ENCODE measurements at places on chromosomes 7 and 10.

DNA sequence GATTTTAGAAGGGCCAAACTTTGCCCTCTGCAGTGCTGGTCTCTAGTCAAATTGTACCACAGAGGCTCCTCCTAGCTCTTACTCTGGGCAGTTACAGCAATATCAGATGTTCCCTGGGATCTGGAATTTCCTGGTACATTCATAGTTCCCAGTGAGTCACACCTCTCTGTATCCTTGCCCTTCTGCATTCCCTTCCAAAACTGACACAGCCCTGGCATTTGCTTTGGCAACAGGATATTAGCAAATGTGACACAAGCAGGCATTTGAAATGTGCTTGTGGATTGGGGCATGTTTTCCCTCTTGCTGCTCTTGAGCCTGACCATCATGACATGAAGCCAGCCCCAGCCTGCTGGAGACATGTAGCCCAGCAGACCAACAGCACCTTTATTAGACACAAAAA is 284.7 kb upstream of the AKR1E2 start:
- peak; percentile 96 for DNase-seq

- DNase-seq = no peak
Measured at GRCh38 chr10:123096452-123096851, 39.3 kb upstream of the HMX3 start.

- DNase-seq = no peak
Measured at GRCh38 chr10:46328853-46329689, 42.3 kb downstream of the ANTXRL start.

GRCh38 chr10:34789966-34790506 is 25.1 kb downstream of the PARD3 start:
- no peak for DNase-seq

DNA sequence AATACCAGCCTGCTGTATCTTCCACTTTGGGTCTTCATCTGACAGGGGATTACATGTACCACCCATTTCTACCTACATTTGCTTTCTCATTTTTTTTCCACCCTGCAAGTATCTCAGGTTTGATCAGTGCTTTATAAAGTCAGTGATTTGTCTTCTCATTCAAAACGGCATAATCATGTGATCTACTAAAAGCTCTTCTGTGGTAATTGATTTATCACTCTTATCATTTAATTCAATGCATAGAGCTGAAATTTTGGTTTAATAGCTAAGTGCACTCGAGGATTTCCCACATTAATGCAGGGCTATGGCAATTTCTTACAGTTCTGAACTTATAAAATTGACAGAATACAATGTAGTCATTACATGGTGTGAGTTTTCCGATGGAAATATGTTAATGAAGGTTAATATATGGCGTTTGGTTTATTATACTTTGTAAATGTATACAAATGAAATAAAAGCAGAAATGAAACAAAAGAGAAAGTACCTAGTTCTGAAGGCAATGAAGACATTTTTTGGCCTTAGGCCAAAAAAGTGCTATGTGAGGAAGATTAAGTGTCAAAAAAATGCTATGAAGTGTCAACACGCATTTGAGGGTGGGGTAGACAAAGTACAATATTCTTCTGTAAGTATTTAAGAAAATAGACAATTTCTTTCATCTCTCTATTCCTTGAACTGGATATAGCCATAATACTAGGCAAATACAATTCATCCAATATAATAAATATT is 457.3 kb downstream of the ETV1 start:
- DNase-seq = no peak

- no peak for DNase-seq
Measured at GRCh38 chr10:84015877-84016595, 123.3 kb upstream of the GHITM start.

GRCh38 chr10:93751832-93752231 is 5.9 kb upstream of the LGI1 start:
- DNase-seq = peak; percentile 44

DNA sequence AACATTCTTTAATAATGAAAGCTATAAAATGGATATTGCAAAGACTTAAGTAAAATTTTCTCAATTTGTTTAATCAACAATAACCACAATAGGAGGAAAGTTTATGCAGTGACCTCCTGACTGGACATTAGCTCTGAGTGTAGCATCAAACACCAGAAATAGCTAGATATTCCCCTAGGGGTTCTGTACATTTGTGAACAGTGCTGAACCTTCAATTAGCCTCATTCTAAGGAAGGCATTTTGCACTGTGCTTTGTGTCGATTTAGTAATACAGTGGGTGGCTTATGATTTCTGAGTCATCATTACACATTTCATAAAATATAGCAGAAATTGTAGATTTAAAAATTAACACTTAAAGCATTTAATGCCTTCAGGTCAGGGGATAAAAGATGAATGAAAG is 367.3 kb upstream of the PCDH15 start:
- no peak for DNase-seq

- DNase-seq = no peak
Measured at GRCh38 chr10:52540479-52540984, 226.5 kb downstream of the DKK1 start.
